ENCODE measurements at places on chromosomes 4 and X. TPM values are rescaled to one million over a fixed set of nuclear protein-coding genes. Genes with fewer than 3 reads are reported as not detected.

F8A3 gene
- not detected for polyA plus RNA-seq

TMEM165 gene
- 101 TPM for polyA plus RNA-seq

ARHGAP4 gene
- polyA plus RNA-seq: 29.1 TPM

TCEAL9 gene
- 197 TPM for polyA plus RNA-seq

LAGE3 gene
- polyA plus RNA-seq: 8.9 TPM

GRCh38 chr4:19850909-19851308 lies 400.8 kb upstream of the SLIT2 start:
- no peak for DNase-seq

DNA sequence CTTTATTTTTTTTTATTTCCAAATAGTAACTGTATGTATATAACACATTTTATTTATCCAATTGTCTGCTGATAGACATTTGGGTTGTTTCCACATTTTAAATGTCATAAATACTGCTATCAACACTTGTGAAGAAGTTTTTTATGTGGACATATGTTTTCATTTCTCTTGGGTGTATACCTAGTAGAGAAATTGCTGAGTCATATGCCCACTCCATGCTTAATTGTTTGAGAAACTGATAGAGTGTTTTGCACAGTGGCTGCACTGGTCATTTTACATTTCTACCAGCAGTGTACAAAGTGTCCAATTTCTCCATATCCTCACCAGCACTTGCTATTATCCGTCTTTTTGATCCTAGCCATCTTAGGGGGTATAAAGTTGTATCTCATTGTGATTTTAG lies 567.8 kb downstream of the GBA3 start:
- DNase-seq: no peak

- no peak for DNase-seq
Observed at GRCh38 chr4:139806929-139807328, 141.3 kb downstream of the MGST2 start.

DNA sequence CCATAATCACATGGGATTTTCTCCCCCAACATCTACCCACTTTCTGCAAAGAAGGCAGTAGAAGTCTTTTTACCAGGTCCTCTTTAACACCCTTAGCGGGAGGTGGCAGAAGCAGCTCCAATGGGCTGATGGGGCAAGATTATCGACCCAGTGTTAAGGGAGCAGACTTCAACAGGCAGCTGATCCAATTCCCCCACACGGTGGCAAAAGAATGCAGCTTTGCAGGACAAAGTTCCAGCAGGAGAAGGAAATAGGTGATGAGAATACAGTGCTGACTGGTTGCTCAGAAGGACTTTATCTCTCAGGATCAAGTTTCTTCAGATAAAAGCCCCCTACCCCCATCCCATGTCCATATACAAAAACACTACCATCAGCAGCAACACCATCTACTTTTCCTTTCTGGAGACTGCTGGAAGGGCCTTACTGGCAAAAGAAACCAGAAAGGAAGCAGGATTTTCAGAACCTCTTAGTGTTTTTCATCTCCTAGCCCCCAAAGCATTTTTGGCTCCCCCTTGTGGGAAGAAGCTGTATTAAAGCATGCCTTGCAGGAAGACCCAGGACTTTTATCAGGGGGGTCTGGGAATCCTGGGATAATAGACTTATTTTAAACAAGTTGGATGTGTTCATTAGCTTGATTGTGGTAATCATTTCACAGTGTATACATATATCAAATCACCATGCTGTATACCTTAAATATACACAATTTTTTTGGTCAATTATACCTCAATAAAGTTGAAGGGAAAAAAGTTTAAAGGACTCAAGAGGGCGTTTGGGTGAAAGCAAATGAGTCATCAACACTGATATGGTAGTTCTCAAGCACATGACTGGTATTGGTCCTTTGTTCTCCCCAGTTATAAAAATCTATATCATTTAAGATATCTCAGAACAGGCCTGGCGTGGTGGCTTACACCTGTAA lies 146.4 kb downstream of the GPC3 start:
- peak; percentile 48 for DNase-seq

GRCh38 chrX:22366166-22366702 lies 93.5 kb downstream of the CBLL2 start:
- DNase-seq: no peak

- DNase-seq: no peak
Observed at GRCh38 chrX:39580043-39580442, 517.7 kb downstream of the BCOR start.

- DNase-seq: no peak
Observed at GRCh38 chr4:128654465-128654864, 155.0 kb upstream of the JADE1 start.

- DNase-seq: no peak
Observed at GRCh38 chr4:162978398-162978797, 188.3 kb downstream of the NAF1 start.

DNA sequence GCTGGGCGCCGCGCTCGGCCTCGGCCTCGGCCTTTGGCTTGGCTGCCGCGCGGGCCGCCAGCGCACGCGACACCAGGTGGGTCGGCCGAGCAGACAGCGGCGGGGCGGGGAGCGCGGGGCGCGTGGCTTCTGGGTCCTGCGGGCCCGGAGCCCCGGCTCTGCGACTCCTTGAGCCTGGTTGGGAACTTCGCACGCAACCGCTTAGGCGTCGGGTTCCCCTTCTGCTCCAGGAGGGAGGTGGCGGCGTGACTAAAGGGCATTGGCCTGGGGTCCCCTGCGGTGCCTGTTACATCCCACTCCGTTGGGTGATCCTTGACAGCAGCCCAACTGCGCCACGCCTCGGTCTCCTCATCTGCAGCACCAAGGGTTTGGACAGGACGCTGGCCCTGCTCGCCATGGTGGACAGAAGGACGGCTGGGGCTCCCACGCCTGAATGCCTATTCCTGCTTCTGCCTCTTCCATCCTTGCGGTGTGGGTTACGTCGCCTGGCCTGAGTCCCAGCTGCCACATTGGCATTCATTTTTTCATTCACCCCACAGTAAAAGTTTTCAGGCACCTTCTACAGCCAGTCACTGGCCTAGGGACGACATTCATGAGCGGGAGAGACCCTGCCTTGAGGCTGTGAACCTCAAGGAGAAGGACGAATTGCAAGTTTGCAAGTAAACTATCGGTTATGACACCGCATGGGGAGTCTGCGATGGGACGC lies 631 bp downstream of the EVC start:
- peak; percentile 26 for DNase-seq

- DNase-seq: peak; percentile 30
Observed at GRCh38 chrX:45445745-45446412, 245.2 kb upstream of the DIPK2B start.
